ENCODE measurements at places on chromosomes 4 and X.

GRCh38 chrX:74523224-74523623, 91.2 kb downstream of the RLIM start:
- no peak for DNase-seq

- no peak for DNase-seq
Measured at GRCh38 chr4:123877551-123877950, 481.0 kb downstream of the SPRY1 start.

DNA sequence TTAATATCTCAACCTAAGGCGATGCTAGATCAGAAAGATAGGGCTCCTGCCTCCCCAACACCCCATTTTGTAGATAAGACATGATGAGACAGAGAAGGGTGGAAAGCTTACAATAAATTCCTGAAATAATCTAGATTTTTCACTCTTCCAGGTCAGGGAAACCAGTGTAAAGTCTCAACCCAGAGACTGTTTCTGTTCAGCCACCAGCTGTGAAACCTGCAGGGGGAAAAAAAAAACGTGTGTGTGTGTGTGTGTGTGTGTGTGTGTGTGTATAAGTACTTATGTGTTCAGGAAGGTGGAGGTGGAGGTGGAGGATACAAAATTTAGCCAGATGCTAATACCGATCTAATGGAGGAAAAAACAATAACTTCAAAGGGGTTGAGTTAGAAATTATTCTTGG, 773 bp upstream of the ITM2A start:
- DNase-seq, result no peak

DNA sequence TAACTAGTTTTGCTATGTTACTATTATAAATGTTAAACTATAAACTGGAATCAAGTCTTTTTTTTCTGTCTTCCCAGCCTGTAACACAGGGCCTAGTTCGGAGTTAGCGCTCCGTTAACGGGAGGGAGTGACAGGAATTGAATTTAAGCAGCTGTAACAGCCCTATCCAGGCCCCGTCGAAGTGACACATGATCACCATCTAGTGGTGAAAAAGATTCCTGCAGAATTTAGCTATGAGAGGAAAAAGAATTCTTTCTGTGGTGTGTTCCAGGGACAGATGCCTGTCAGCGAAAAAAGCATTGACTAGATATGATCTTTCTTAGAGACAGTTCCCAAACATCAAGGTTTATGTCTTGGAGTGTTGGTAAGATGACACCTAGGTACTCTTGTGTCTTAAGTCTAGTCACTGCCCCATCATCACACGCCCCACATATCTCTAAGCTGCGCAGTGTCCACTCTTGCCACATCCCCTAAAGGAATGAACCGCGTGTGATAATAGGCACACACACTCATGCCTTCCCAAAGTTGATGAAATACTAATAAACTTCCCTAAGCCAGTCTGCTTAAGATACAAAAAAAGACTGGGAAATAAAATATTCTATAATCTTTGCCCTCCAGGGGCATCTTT, 2.1 kb downstream of the GAB3 start:
- no peak for DNase-seq

GRCh38 chr4:41285202-41285863, 28.6 kb downstream of the UCHL1 start:
- DNase-seq, result no peak

- no peak for DNase-seq
Measured at GRCh38 chrX:135000516-135000915, 9.7 kb downstream of the SMIM10 start.

GRCh38 chr4:40418430-40419230, 83.5 kb downstream of the CHRNA9 start:
- peak; percentile 83 for DNase-seq

- no peak for DNase-seq
Measured at GRCh38 chr4:9808077-9808476, 26.6 kb downstream of the DRD5 start.
